ENCODE measurements at places on chromosomes 16 and 17.
A peak's percentile ranks its signal among the peaks of the same experiment; 100 is the strongest.

DNA sequence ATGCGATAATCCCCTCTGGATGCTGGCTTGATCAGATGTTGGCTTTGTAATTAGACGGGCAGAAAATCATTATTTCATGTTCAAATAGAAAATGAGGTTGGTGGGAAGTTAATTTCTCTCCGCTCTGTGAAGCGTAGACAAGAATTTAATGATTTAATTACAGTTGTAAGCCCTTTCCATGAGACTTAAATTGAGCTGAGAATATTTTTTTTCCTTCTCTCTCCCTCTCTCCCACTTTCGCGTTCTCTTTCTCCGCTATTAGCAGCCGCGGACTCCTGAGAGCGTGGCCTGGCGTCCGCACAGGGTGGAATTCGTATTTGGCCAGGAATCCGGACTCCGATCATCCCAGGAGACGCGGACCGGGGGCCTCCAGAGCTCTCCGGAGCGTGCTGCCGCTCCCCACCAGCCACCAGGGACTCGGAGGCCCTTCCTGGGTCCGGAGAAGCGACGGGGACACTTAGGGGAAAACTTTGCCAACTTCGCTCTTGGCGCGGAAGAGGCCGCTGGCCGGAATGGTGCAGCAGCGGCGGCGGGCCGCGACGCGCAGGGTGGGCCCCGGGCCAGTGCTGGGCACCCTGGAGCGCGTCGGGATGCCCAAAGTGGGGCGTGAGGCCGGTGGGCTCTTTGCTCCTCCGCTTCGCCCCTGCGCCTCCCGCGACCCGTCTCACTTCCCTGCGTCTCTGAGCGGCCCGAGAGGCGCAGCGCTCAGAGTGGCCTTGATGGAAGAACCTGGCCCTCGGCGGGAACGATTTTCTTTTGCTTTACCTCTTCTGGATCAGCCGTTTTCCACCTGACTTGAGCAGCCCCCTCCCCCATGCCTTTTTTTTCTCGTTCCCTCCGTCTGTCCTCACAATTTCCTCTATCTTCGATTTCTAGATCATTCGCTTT lies 3.6 kb upstream of the IRX3 start:
- DNase-seq, result no peak

- no peak for DNase-seq
Measured at GRCh38 chr17:57257195-57257894, 1.0 kb downstream of the MSI2 start.

- DNase-seq, result no peak
Measured at GRCh38 chr16:86673956-86674453, 95.7 kb downstream of the FOXL1 start.

DNA sequence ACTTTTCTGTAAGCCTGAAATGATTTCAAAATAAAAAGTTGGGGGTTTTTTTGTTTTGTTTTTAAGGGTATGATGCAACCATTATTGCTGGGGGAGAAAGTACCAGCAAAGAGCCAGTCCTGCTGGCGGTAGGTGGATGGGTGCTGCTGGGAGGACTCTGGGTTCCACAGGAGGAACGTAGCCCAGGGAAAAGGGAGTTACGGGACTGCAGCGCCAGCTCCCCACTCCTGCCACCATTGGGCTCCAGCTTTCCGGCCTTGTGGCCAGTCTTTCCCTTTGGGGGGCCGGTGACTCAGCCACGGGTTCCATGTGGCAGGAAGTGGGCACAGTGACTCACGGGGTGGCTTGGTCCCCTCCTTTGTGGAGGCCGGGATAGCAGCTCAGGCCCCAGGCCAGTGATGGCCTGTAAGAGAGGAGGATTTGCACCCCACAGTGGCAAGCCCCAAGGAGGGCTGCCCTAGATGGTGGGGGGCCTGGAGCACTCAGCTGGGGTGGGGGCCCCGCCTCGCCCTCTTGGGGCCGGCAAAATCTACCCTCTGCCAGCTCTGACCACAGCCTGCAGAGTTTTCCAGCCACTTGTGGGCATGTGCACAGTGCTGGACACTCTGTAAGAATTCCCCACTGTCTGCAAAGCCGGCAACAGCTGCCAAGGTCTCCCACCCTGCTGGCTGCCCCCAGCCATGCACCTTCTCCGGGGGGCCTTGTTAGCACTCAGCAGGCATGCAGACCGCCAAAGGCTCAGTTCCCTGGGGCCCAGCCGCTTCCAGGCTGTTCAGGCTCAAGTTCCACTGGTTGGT lies 30.4 kb downstream of the SOCS3 start:
- DNase-seq, result no peak

DNA sequence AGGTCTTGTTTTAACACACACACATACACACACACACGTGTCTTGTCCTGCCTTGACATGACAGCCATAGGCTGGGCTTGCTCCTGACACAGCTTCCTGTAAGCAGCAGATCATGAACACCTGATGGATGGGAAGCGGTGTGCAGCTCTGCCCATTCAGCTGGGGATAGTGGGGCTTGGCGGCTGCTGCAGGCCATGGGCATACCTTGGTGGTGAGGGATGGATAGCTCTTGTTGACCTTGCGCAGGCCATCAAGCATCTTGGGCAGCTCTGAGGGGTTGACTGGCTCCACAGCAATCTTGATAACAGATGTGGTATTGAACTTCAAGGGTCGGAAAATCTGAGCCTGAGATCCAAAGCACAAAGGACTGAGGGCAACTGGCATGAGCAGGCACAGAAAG lies 12.0 kb downstream of the HIGD1B start:
- DNase-seq, result no peak

DNA sequence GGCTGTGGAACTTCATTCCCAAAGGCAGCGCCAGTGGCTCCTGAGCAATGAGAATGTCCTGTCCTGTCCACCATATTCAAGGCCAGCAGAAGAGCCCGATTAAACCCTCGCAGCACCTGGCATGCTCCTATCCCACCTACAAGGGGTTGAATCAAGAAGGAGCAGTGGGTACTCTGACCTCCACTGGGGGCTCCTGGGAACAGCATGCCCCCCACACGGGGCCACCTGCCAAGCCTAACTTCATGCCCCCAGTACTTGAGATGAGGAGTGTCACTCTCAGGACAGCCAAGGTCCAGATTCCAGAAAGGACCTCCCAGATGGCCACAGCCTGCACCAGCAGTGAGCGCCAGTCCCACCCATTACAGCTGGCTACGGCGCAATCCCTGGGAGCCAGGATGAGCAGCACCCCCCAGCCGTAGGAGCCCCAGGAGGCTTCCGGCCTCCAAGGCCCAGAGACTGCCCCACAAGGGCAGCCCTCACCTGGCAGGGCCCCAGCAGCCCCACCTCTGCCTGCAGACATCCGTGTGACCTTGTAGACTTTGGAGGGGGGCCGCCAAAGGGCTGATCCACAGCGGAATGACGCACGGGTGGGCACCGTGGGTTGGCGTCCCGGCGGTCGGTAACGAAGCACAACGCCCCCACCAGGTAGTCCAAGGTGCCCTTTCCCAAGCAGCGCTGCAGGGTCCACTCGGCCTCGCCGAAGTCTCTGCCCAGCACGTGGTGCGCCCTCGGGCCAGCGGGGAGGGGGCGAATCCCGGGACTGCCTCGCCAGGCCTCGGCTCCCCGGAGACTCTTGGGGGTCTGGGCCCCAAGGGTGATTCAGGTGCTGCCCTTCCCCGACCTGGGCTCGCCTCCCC lies 1.0 kb upstream of the MPDU1 start:
- no peak for DNase-seq

DNA sequence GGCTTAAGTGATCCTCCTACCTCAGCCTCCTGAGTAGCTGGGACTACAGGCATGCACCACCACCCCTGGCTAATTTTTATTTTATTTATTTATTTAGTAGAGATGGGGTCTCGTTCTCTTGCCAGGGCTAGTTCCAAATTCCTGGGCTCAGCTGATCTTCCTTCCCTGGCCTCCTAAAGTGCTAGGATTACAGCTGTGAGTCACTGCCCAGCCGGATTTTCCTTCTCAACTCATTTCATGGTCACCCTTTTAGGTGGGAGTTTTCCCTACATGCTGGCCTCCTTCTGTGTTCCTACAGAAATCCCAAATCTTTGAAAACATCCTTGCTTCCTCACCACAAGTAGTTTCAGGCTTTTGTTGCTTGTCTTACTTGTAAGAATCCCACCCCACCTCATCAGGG lies 102.1 kb upstream of the SIAH1 start:
- no peak for DNase-seq

DNA sequence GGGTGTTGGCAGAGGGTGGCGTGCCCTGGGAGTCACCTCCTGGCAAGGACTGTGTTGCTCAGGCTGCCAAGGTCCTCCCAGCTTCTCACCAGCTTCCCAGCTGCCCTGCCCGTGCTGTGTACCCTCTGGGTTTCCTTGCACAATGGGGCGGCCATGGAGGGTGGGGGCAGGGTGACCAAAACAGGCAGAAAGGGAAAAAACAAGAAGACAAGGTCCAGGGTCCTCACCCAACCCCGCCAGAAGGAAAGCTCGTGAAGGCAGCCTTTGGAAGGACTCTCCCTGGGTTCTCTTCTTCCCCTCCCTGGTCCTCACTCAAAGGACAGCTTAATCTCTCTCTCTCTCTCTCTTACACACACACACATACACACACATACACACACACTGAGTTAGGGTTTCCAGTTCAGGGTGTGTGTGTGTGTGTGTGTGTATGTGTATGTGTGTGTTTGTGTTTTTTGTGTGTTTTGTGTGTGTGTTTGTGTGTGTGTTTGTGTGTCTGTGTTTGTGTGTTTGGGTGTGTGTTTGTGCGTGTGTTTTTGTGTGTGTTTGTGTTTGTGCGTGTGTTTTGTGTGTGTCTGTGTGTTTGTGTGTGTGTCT lies 2.0 kb downstream of the SLC13A5 start:
- no peak for DNase-seq

DNA sequence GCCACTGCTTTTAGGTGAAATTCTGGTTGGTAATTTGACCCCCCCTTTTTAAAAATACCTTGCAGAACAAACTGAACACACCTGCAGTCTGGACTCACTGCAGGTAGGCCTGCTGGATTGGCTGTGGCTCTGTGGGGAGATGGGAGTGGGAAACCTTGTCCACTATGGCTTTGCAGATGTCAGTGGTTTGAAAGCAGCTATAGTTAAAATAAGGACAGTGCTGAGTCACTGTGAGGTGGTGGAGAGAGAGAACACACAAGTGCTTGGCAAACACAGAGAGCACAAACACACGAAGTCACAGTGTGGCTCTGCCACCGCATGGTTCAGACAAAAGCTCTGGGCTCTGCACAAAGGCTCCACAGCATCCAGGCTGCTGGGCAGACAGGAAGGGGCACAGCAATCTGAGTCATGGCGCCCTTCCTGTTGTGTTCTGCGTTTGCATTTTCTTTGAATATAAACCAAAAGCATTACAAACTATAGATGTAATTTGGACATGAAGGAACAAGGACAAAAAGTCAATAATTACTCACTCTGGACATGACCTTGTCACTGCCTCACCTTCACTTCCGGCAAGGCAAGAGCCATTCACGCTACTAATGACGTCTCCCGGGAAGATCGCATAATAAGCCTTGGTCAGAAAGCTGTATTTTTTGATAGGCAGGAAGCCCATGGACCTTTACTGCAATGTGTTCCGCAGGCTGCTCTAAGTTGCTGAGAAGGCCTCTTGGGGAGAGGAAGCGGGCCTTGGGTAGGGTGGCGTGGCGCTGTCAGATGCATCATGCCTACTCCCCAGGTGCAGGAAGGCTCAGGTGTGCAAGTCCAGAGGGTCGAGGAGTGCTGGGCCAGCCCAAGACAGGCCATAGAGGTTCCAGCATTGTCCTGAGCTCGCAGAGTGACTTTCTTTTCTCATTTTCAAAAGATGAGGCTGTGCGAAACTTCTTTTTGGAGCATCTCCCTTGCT lies 60.1 kb upstream of the MED9 start:
- DNase-seq, result peak; percentile 13

DNA sequence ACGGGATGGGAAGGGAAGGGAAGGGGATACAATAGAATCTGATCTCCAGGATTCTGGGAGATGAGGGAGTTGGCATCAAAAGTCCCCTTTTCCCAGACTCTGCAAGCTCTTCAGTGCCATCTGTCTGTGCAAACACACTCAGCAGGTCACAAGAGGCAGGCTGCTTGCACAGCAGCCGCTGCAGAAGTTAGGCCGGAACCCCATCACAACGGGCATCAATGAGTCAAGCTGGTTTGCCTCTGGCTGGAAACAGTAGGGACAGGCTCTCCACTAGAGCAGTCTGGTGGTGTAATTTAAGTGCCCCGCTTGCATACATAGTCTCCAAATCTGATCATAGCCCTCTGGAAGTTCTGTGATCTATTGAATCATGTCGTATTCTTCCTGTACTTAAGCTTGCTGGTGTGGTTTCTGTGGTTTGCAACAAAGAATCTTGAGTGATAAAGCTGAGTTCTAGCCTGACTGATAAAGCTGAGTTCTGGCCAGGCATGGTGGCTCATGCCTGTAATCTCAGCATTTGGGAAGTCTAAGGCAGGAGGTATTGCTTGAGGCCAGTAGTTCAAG lies 33.7 kb upstream of the KDM8 start:
- DNase-seq, result peak; percentile 48

DNA sequence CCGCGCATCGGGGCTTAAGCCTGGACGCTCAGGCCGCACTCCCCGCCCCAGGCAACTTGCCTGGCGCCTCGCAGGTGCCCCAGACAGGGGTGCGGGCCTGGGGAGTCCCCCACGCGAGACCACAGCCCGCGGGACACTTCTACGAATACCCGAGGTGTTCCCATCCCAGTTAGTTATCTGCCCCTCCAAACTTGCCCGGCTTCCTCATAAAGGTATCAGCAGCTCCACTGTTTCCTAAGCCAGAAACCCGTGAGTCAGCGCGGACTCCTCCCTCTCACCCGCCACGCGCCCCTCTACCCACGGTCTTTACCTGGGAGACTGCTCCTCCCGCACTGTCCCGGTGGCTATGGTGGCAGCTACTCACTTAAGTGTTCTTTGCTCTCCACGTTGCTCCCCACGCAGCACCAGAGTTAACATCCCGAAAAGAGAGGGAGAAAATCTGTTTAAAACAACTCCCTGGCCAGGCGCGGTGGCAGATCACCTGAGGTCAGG lies 1.0 kb upstream of the CREBBP start:
- no peak for DNase-seq

GRCh38 chr17:45791935-45792334 lies 7.8 kb downstream of the CRHR1 start:
- DNase-seq, result no peak

GRCh38 chr16:84597528-84597896 lies 20.4 kb downstream of the COTL1 start:
- DNase-seq, result no peak

- no peak for DNase-seq
Measured at GRCh38 chr17:69144331-69145255, 2.9 kb upstream of the ABCA6 start.

DNA sequence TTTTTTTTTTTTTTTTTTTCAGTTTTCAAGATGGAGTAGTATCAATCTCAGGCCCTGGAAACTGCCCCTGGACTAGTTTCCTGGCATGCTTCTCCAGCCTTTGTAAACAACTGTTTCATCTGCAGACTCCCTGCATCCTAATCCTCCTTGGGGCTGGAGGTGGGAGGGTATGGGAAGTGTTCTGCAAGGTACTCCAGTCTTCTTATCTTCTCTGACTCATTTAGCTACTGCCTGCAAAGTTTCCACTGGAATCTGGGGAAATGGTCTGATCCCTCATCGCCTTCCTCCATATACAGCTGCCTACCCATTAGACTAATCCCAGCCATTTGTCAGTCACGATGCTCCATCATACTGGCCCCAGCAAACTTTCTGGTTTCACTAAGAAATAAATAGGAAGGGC lies 21.5 kb downstream of the COPZ2 start:
- no peak for DNase-seq
